ENCODE measurements at places on chromosomes 1 and 21.

DNA sequence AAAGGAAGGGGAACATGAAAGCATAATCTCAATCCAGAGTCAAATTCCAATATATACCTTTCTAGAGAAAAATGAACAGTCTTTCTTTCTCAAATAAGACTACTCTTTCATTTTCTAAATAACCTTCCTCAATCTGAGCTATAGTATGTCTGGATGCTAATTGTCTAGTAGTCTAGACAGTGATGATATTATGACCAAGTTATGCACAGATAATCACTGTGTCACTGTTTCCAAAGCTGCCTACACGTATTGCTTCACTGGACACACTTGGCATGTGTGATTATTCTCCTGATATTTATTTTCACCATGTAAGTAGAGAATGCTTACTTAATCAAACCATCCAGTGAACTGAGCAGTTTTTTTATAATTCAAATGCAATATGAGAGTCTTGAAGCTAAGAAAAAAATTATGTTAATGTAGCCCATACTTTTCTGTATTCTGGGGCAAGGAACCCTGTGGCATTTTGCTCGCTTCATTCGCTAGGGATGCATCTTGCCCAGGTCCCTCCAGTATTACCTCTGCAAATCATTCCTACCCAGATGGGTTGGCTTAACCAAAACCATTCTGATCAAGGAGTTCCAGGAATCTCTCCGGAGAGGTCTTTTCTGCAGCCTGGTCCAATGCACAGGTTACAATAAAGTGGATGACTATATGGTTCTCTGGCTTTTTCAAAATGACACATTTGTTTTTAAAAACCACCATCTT is 303.1 kb upstream of the RUNX1 start:
- peak; percentile 85 for DNase-seq

DNA sequence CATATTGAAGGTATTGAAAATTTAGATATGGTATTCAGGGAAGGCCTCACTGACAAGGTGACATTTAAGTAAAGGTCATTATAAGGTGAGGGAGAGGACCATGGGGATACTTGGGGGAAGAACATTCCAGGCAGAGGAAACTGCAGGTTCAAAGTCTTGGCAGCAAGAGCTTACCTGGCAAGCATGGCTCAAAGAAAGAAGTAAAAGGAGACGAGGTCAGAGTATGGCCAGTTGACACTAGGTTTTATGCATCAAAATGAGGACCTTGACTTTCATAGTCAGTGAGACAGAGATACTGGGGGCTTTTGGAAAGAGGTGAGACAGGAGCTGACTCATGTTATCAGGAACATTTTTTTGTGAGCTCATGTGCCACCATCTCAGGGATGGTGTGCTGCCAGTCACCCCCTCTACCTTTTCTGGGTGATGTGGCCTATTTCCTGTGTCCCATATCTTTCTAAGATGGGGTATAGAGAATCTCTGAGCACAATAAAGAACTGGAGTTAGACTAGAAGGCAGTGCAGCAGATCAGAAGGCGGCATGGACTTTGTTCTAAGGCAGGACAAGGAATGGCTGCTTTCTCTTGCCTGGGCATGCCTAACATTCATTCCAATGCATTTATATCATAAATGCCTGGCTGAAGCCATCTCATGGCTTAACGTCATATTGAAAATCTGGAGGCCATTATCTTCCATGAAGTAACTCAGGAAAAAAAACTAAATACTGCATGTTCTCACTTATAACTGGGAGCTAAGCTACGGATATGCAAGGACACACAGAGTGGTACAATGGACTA is 406.7 kb downstream of the NTNG1 start:
- DNase-seq = no peak

GRCh38 chr1:33181921-33182341 is at the start of gene TRIM62:
Gene TRIM62, minus strand, starts transcription at chr1:33182043. Its CDS starts 611 bp downstream, at chr1:33181432.
- peak; percentile 84 for DNase-seq

GRCh38 chr1:214551436-214552173 is at the start of gene PTPN14:
Gene PTPN14, minus strand, starts transcription at chr1:214551602. Its CDS starts 86,799 bp downstream, at chr1:214464803.
- peak; percentile 98 for DNase-seq

DNA sequence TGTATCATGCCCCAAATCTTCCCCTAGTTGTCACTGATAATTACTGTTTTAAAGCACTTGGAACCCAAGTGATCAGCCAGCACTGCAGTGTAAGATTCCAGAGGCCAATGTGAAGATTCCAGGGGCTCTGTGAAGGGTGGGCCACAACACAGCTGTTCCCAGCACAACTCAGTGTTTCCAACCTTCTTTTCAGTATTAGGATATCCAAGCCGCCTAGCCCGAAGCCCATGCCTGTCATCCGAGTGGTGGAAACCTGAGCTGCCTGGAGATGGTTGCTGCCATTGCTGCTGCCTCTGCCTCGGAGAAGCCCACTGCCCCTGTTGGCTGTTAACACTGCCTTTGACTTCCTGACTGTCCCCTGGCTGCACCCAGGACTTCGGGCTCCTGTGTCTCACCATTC is 30.4 kb upstream of the SNX27 start:
- no peak for DNase-seq

- peak; percentile 76 for DNase-seq
Observed at GRCh38 chr1:24384251-24385090, 29.1 kb downstream of the STPG1 start.

DNA sequence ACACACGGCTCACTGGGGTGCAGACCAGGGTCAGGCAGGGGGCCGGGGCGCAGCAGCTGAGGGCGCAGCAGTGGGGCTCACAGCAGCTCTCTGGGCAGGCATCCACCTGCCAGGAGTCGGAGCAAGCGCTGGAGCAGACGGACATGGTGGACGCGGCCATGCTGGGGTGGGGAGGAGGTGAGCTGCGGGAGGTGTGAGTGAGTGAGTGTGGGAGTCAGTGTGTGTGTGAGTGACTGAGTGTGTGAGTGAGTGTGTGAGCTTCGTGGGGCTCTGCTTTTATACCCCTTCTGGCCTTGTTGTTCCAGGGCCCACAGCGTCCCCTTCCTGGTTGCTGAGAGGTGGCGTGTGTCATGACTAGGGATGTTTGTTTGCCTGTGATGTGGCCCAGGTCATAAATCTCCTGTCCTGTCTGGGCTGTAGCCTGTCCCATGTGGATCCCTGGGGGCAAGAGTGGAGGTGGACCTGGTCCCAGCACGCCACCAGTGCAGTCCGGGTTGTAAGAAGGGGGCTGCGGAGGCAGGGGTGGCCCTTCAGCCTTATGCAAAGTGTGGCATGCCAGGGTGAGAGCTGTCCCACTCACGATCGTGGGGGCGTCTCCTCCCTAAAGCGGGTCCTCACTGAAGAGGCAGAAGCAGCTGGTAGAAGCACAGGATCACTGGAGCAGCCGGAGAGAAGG is at the start of gene KRTAP10-1:
KRTAP10-1 (minus strand) TSS at position 205 of the 676 bp plus-strand sequence; CDS start at position 160, 45 bp downstream.
- DNase-seq = no peak

- peak; percentile 93 for DNase-seq
Observed at GRCh38 chr1:55443175-55443915, 228.2 kb upstream of the USP24 start.

GRCh38 chr21:25062061-25062460 is 545.2 kb downstream of the MRPL39 start:
- DNase-seq = no peak

DNA sequence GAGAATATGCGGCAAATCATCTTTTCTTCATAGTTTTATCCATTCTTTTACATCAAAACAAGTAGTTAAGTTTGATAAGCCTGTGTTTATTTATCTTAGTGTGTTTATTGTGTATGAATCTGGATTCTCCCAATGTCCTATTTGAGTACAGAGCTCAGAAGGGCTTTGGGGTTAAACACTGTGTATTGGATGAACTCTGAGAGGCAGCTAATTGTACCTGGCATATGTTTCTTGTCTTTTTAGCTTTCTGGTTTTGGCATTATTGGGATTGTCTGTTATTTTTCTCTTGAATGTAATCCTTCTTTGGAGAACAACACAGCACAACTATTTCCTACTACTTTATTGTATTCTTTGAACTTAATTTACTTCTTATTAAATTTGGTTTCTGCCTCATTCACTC is 906.9 kb downstream of the ADGRL2 start:
- DNase-seq = no peak

- DNase-seq = peak; percentile 60
Observed at GRCh38 chr1:59445040-59445439, 148.1 kb downstream of the FGGY start.

DNA sequence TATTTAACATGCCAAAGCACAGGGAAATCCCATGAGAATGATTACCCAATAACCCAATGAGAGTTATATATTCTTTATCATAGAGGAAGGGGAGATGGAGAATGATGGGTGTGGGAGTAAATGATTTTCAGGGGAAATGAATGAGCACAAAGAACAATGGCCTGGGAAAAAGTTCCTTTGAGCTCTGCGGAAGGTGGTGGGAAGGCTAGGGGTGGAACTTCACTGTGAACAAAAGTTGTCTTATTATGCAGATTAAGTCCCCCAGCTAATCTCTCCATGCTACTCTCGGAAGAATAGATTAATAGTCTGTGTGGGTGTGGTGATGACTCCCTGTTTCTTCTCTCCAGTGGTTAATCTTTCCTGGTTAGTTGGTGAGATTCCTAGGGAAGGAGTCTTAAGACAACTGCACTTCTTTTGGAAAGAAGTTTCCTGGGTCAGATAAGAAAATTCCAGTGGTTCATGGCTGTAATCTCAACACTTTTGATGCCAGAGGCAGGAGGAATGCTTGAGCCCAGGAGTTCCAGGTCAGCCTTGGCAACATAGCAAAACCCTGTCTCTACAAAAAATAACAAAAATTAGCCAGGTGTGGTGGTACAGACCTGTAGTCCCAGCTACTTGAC is 71.6 kb downstream of the DNTTIP2 start:
- DNase-seq = no peak

DNA sequence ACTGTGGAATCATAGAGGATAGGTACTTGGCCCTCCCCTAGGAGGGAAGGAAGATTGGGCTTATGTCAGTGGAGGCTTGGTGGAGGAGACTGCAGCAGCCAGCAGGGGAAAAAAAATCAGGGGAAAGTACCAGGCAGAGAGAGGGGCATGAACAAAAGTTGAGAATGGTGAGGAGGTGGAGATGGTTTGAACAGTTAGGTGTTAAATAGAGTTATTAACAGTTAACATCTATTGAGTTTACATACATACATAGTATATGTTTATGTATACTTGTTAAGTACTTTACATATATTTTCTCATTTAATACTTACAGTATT is 136.5 kb upstream of the HNRNPU start:
- no peak for DNase-seq

- no peak for DNase-seq
Observed at GRCh38 chr1:159140474-159140873, 30.9 kb upstream of the CADM3 start.

DNA sequence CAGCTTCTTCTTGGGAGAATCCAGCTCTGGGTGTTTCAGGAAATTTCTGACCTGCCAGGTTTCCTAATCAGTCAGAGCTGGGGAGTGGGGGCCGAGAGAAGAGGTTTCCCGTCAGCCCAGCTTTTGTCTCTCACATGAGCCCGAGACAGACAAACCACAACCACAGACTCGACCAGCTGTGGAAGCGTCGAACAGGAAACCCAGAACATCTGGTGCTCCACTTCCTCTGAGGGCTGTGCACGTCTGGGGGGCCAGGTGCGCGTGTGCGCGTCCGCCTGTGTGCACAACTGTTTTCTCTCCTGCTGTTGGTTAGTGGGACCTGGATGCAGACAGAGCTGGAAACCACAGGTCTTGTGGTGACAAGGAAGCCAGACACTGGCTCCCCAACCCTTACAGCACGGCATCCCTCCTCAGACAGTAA is 113.0 kb upstream of the SLC25A33 start:
- DNase-seq = no peak

GRCh38 chr1:5921671-5922070 is 70.6 kb downstream of the NPHP4 start:
- DNase-seq = no peak

DNA sequence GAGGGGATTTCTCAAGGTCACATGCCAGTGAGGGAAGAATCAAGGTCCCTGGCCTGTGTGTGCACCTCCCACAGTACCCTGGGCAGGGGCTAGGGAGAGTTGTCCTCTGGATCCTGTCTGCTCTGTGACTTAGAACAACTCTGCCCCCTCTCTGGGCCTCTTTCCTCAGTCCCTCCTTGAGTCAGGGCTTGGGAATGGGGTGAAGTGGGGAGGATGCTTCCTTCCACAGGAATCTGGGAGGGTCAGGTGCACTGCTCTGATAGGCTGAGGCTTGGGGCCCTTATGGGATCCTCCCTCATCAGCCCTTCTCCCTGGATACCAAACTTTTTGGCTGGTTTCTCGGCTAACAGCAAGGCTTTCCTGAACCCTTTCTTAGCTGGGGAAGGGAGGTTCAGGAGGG is 2.5 kb downstream of the TRNP1 start:
- peak; percentile 80 for DNase-seq

GRCh38 chr1:192830595-192831246 is 21.9 kb downstream of the RGS2 start:
- DNase-seq = no peak

DNA sequence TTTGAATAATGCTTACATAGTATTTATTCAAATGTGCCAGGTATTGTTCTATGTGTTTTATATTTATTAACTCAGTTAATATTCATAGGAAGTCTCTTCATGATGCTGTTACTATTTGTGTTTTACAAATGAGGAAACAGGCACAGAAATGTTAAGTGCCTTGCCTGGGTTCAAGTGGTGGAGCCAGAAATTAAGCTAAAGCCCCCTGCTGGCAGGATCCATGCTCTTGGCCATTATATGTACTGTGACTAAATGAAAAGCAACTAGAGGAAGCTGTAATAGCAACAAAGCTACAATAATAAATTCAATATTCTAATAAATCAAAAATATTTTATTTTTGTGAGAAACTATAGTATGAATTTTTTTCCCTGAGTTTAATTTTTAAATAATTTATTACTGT is 30.0 kb downstream of the IARS2 start:
- DNase-seq = no peak

- no peak for DNase-seq
Observed at GRCh38 chr21:44267655-44268142, 6.0 kb upstream of the DNMT3L start.

DNA sequence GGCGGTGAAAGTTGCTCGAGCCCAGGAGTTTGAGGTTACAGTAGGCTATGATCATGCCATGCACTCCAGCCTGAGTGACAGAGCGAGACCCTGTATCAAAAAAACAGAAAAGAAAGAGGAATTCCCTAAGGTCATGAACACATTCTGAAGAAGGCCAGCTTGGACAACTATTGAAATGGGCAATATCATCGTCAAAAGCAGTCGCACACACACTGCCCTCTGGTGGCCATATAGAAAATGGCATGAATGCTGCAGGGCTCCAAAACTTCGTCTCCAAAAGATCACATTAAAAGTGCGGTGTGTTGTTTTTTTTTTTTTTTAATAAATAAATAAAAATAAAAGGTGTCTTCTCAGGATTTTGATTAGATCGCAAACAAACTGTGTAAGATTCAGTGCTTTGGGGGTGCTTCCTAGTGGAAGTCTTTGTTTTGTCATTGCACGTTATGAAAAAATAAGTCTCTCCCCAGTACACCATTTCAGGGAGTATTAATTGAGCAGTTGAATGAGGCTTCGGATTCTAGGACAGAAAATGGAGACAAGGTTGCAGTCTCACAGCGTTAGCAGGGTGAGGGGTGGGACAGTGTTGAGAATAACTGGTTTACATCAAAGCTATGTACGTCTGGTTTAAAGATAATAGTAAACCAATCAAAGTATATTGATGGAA is 87.5 kb upstream of the FMN2 start:
- peak; percentile 10 for DNase-seq

- no peak for DNase-seq
Observed at GRCh38 chr1:182262425-182262824, 129.2 kb downstream of the GLUL start.

All from kidney tubule cell (primary cell).